ENCODE measurements at places on chromosomes 1 and 21.

GRCh38 chr21:27704567-27705166 lies 737.8 kb upstream of the ADAMTS5 start:
- no peak for DNase-seq

DNA sequence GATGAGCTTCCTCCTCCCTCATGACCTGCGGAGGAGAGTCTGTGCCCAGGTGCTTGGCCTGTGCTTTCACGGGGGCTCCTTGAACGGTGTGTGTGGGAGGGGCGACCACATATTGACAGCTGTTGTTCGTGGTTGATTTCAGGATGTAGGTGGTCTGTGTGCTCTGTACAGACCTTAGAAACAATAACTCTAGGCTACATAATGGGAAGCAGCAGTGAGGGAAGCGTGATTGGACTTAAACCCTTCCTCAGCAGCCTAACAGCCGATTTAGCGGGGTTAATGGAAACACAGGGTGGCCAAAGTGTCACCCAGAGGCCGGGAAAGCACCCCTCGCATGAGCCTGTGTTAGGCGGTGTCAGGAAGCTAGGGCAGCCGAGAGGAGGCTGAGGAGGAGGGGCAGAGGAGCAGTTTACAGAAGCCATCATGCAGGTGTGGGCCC lies 56.0 kb downstream of the TBCE start:
- DNase-seq: no peak

DNA sequence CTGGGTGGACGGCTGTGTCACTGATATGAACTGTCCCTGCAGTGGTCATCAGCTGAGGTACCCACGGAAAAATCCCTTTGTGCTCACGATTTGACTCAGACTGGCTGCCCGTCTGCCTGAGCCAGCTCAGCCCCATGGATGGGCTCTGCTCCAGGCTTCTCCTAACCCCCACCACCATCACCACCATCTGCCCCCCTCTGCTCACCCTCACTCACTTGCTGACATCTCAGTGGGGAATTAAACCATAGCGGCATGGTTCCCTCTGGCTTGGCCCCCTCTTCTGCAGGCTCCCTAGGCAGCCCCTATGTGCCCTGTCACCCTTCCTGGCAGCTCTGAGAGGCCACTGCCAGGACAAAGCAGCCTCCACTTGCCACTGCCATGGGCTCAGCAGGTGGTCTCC lies 17.3 kb downstream of the SLC6A9 start:
- DNase-seq: no peak

DNA sequence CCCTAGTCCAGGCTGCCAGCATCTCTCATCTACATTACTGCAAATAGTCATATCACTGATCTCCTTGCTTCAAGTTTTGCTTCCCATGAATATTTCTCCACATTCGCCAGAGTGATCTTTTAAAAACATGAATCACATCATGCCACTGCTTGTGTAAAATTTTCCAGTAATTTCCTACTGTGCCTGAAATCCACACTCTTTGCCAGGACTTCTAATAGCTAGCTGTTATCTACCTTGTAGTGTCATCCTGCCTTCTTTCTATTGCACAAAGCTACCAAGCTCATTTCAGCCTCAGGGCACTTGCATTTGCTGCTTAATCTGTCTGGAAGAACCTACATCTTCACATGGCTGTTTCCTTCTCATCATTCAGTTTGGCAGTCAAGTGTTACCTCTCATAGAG lies 33.9 kb upstream of the ZNF362 start:
- DNase-seq: no peak

DNA sequence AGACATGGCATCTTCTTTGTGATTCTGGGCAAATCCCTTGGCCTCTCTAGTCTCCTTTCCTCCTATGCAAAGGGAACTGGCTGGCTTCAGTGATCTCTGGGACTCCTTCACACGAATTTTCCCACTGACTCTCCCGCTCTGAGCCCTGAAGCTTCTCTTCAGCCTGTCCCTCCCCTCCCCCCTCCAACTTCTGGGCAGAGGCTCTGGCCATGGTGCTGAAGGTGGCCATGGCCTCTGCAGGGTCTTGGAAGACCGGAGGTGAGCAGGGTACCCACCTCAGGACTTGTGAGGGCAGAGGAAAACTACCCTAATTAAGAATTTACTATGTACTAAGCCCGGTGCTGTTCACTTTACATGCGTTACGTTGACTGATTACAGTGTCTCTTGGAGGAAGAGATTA lies 29.4 kb upstream of the POU3F1 start:
- DNase-seq: no peak

DNA sequence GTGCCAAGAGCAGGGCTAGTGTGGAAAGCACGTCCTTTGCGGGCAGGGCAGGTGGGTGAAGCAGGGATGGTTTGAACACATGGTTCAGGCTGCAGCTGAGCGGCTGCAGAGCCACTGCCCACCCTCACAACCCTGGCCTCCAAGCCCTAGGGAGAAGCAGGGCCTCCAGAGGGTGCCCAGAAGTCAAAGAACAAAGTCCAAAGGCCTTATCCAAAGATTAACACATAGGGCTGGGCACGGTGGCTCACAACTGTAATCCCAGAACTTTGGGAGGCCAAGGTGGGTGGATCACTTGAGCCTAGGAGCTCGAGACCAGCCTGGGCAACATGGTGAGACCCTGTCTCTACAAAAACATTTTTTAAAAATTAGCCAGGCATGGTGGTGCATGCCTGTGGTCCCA lies 46.8 kb downstream of the CAPN8 start:
- no peak for DNase-seq

DNA sequence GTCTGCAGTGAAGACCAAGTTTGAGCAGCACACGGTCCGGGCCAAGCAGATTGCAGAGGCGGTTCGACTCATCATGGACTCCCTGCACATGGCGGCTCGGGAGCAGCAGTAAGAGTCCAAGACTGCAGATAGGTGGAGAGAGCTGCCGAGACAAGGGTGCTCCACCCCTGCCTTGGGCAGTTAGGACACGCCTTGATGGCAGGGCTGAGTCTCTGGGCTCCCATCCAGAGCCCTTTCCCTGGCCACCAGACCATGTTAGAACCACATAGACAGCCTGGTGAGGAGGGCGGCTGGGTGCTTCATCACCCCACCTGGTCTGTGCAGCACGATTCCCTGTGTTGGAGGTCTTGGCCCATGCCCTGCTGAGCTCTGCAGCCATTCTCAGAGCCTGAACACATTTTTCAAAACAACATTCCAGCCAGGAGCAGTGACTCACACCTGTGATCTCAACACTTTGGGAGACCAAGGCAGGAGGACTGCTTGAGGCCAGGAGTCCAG lies 17.3 kb upstream of the MIIP start:
- no peak for DNase-seq

- no peak for DNase-seq
These were observed 5.8 kb downstream of the AVPR1B start for GRCh38 chr1:206111271-206111927.

GRCh38 chr21:29349702-29350101 lies 51.0 kb downstream of the BACH1 start:
- no peak for DNase-seq

- DNase-seq: no peak
These were observed 4.7 kb downstream of the FMOD start for GRCh38 chr1:203346060-203346768.

- DNase-seq: no peak
These were observed 23.2 kb upstream of the BECN2 start for GRCh38 chr1:241934201-241934848.

DNA sequence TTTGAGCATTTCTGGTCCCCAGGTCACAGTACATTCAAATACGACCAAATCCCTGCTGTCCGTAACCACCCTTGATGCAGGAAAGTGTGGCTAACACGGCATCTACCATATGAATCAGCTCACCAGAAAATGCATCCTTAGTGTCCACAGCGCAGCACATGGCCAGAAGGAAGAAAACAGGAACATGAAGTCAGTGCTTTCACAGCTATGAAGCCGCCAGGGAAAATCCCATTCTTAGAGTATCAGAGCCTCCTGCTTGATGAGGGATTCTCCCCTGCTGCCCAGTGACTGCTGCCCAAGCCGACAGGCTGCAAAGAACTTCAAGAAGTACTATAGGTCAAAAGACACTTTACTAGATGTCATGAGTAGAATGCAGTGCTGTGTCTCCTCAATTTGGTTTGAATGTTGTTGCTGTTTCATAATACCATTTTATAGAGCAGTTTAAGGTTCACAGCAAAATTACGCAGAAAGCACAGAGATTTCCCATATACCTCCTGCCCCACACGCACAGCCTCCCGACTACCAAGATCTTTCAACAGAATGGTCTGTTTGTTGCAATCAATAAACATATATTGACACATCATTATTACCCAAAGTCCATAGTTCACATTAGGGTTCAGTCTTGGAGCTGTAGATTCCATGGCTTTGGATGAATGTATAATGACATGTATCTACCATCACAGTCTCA lies 14.5 kb downstream of the TIAM1 start:
- DNase-seq: no peak

DNA sequence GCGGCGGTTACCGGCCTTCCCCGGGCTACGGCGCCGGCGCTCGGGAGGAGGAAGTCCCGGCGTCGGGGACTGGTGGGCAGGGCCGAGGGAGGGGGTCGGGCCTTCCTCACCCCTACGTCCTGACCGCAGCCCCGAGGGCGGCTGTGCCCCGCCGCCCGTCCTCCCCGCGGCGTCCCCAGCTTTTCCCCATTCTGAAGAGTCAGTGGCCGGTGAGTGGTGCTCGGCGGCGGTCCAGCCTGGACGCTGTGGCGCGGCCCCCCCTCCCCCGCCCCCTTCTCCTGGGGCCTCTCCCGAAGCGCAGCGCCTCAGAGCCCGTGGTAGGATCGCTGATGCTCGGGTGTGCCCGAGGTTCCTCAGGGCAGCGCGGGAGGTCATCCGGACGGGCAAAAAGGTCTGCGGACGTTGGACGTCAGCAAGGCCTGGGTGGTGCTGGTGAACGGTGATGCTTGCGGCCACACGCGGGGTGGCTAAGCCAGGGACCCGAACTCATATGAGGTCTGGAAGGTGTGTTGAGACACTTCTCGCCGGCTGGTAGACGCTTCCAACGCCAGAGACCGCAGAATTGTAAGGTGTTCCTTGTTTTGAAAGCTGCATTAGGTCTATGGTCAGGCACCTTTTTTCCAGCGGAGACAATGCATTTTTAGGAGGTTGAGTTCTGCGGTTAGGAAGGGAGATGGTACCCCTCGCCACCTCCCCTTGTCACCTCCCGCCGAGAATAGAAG lies 725 bp downstream of the SLC25A33 start:
- DNase-seq: no peak

- no peak for DNase-seq
These were observed 127.9 kb downstream of the PLPP3 start for GRCh38 chr1:56451491-56451890.

DNA sequence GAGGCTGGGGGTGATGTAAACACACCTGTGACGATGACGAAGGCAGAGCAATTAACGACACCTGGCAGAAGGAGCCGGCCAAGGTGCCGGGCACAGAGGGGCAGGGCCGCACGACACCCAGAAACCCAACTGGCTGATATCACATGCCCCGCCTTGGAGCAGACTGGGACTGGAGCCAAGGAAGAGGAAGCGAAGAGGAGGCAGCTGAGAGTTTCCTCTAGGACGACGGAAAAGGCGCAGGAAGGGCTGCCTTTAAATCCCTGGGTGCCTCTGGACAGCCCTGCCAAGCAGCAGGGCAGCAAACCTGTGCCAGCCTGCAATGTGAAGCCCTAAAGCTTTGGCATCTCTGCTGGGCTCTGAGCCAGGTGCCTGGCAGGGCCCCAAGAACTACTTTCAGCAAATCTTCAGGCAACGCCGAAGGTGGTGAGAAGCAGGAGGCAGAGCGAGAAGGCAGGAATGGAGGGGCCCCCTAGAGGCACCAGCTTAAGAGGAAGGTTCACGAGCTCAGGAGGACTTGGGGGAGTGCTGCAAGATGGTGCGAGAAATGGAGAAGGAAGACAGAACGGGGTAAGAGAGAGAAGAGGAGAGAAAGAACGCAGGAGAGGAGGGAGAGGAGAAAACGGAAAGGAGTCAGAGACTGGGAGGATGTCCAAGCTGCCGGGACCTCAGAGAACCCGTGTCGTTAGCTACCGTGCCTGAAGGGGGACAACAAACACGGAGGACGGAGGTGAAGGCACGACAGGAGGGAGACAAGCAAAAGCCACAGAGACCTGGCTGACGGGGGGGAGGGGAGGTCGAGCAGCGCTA lies 25.3 kb upstream of the PEF1 start:
- DNase-seq: peak; percentile 25

- no peak for DNase-seq
These were observed 15.6 kb upstream of the TTLL10 start for GRCh38 chr1:1157914-1158710.

GRCh38 chr1:216499581-216500272 lies 76.5 kb upstream of the USH2A start:
- no peak for DNase-seq

GRCh38 chr1:204409123-204409522 lies 2.5 kb downstream of the PPP1R15B start:
- no peak for DNase-seq

DNA sequence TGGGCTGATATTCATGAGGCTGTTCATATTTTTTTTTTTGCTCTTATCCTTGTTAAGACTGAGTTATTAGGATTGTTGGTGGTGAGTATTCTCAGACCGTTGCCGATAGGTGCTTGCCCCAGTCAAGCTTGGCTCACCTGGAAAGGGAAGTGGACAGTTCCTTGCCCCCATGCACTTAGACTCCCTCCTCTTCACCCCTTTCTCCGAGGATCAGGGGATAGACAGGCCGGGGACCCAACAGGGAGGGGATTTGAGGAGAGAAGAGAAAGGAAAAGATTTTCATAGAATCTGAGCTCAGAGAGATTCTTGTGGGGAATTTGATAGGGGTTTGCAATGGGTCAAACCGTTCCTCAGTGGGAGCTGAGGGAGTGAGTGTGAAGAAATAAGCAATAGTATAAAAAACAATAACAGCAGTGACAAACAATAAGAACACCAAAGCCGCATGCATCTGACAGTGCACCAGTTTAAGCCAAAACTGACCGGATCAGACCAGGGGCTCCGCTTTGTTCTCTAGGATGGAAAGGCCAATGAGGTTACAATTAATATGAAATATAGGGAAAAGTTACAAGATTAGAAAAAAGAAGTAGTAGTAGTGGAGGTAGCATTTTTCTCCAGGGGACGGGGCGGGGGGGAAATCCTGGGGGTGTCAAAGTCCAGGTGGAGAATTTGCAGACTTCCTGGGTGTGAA lies 8.9 kb downstream of the PAX7 start:
- no peak for DNase-seq

- peak; percentile 36 for DNase-seq
These were observed 130.4 kb upstream of the ADGRL2 start for GRCh38 chr1:81670286-81670685.

- no peak for DNase-seq
These were observed 40.6 kb downstream of the AKNAD1 start for GRCh38 chr1:108816049-108816893.

DNA sequence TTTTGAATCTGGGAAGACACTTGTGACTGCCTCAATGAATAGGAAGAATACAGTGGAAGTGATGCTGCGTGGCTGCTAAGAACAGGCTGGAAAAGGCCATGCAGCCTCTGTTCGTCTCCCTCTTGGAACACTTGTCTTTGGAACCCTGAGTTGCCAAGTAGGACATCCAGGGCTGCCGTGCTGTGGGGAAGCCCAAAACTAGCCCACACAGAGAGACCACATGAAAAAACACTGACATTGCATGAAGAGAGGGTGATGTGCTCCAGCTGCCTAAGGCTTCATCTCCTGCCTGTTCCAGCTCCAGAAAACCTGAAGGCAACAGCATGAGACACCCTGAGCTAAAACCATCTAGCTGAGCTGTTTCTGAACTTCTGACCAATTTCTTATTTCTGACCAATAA lies 61.1 kb upstream of the GNG4 start:
- no peak for DNase-seq

GRCh38 chr1:31102501-31102950 lies 37.0 kb upstream of the PUM1 start:
- no peak for DNase-seq

- no peak for DNase-seq
These were observed 60.1 kb downstream of the ELK4 start for GRCh38 chr1:205571747-205572146.

GRCh38 chr1:14739082-14739832 lies 140.8 kb downstream of the KAZN start:
- no peak for DNase-seq
